ENCODE measurements at places on chromosomes 4 and X.

- DNase-seq: no peak
These were observed 53.0 kb downstream of the COQ2 start for GRCh38 chr4:83231620-83232076.

GRCh38 chr4:160414496-160414895 lies 1311.6 kb downstream of the RAPGEF2 start:
- peak; percentile 35 for DNase-seq

- DNase-seq: no peak
These were observed 82.0 kb downstream of the CHRDL1 start for GRCh38 chrX:110713666-110714065.

GRCh38 chr4:113790478-113790877 lies 28.9 kb upstream of the CAMK2D start:
- DNase-seq: no peak

- peak; percentile 7 for DNase-seq
These were observed 132.3 kb downstream of the NDST4 start for GRCh38 chr4:114980932-114981708.

GRCh38 chr4:183422962-183423631 lies 21.3 kb upstream of the CDKN2AIP start:
- no peak for DNase-seq

- DNase-seq: no peak
These were observed 54.4 kb upstream of the LCORL start for GRCh38 chr4:18075823-18076433.

GRCh38 chr4:16224264-16225166 lies 1.8 kb downstream of the TAPT1 start:
- no peak for DNase-seq

DNA sequence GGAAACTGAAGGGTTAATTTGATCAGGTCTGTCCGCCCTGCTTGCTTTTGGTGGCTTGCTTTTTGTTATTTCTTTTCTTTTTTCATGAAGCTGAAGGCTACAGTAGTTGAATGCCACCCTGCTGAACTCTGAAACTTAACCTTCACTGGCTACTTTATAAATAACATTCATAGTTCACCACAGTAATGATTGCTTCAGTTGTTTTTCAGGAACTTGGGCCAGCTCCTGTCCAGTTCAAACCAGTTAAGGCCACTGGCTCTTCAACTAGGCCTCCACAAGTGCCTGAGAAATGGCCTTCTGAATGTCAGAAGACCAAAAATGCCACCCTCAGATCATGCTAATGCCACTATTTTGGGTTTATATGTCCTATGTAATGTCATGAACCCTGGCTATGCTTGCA lies 7.7 kb upstream of the ASB9 start:
- no peak for DNase-seq

Measured in NCI-H446 (cell line).